ENCODE measurements at places on chromosomes 11 and 22.

DNA sequence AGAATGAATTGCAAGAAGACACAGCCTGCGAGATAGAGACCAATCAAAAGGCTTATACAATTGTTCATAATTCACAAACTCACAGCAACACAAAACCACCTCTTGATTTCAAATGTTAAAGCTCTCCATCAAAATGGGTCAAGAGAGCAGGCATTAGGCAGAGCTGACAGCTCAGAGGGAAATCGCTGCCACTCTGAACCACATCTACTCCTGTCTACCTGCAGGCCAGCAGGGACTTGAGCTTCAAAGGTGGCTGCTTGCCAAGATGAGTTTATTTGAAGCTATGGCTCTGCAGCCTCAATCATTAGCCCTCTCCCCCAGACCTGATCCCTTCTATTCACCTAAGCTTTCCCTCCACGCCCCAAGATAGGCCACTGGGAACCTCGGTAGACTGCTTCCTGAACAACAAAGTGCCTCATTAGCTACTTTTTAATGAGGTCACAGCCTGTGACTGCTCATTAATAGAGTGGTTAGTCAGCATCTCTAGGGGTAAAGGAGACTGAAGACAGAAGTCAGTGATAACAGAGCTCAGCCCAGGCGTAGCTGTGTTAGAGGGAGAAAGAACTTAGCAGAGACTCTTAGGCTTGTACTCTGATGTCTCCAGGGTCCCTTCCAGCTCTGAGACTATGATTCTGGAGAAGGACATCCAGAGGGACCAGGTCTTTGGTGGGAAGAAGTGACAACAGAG, 21.2 kb upstream of the OR10A5 start:
- DNase-seq, result no peak

DNA sequence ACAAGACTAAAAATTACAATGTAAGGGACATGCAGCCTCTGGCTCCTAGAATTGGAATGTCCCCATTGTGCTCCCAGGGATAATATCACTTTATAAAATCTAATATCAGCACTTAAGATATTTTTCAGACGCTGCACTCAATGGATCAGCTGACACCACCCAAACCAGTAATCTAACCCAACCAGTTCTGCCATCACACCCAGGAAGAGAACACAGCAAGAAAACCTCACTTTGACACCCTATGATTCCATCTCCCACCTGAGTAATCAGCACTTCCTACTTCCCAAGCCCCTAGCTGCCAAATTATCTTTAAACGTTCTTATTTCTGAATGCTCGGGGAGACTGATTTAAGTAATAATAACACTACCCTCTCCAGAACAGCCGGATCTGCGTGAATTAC, 2.6 kb downstream of the CASP4 start:
- no peak for DNase-seq

GRCh38 chr11:17548444-17548843, 1.4 kb downstream of the OTOG start:
- no peak for DNase-seq

DNA sequence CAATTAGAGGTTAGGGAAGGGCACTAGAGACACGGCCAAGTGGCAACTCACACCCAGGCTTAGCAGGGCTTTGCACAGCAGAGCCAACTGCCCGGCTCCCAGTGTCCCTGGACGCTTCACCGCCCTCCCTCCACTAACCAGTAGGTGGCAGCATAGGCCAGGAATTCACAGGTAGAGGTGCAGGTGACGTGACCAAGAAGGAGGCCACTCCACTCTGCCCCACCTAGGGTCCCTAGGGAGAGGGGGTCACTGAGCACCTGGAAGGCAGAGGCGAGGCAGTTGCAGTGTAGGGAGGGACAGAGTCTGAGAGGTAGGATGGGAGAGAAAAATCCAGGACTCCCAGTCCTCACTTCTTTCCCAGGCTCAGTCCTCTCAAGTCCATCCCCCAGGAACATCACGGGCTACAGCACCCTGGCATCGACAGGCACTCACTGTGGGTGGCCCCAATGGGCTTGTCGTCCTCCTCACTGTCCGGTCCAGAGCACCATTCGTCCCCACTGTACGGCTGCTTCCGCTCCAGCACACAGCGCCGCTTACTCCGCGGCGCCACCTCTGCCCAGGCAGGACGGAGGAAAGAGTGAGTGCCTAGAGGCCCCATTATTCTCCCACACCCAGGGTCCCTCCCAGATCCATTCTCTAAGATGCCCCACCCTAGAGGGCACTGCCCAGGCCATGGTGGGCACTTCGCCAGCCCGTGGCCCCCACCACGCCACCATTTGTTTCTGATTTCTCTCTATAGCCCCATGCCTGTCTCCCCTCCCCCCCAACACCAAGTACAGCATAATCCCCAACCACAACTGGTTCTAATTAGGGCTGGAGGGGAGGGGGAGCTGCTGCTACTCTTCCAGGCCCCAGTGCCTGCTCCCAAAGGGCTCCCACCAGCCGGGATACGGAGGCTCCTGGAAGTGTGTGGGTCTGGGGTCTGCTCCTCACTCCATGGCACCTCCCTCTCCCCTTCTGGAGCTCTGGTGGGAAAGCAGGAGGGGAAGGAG, 18.4 kb downstream of the BCL9L start:
- DNase-seq, result peak; percentile 58

GRCh38 chr22:36862251-36863242, 1.7 kb downstream of the NCF4 start:
- peak; percentile 92 for DNase-seq

GRCh38 chr11:70078095-70078780, at the start of gene ANO1:
ANO1 (plus strand) TSS chr11:70078317; CDS start chr11:70078607, 290 bp downstream.
- no peak for DNase-seq

- no peak for DNase-seq
Observed at GRCh38 chr11:70915158-70915985, 337.0 kb downstream of the SHANK2 start.

- no peak for DNase-seq
Observed at GRCh38 chr11:109547356-109548027, 125.5 kb downstream of the C11orf87 start.

DNA sequence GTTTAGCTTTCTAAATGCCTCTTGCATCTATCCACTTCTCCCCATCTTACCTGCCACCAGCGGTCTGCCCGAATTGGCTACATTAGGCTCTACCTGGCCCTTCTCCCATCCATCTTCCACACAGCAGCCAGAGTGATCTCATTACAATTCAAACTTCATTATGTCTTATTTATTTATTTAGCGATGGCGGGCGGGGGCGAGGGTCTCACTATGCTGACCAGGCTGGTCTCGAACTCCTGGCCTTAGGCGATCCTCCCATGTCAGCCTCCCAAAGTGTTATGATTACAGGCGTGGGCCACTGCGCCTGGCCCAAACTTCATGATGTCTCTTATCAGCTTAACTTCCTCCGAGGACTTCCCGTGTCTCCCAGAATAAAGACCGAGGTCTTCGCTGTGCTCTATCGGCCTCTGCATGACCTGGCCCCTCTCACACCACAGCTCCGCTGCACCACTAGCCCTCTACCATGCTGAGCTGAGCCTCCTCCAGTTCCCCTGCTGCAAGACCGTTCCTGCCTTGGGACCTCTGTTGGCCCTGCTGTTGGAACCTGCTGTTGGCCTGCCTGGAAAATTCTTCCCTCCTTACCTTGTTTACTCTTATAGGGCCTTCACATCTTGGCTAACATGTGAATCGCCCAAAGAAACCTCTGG, 870 bp upstream of the CTTN start:
- DNase-seq, result no peak

GRCh38 chr11:75165721-75166120, 14.8 kb downstream of the SLCO2B1 start:
- no peak for DNase-seq

DNA sequence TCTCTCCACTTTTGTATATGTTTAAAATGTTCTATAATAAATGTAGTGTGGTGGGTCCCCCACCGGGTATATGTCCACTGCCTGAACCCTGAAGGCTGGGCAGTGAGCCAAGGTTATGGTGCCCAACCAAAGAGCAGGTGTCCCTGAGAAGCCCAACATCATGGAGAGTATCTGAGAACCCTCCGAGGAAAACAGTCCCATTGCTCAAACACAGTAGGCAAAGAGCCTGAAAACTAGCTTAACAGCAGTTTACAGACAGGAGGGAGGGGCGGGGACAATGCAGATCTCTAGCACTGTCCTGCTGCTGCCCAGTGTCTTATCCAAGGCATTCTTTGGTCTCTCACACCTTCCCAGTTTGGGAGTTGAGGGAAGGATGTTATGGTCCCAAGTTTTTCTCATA, 91.0 kb downstream of the TMPRSS5 start:
- no peak for DNase-seq

GRCh38 chr22:35892192-35892591, 136.4 kb downstream of the RBFOX2 start:
- DNase-seq, result no peak

Data from AML-193 (cell line).